ENCODE measurements at places on chromosomes 7 and 10.

- no peak for DNase-seq
Observed at GRCh38 chr10:718143-718700, 28.8 kb upstream of the DIP2C start.

DNA sequence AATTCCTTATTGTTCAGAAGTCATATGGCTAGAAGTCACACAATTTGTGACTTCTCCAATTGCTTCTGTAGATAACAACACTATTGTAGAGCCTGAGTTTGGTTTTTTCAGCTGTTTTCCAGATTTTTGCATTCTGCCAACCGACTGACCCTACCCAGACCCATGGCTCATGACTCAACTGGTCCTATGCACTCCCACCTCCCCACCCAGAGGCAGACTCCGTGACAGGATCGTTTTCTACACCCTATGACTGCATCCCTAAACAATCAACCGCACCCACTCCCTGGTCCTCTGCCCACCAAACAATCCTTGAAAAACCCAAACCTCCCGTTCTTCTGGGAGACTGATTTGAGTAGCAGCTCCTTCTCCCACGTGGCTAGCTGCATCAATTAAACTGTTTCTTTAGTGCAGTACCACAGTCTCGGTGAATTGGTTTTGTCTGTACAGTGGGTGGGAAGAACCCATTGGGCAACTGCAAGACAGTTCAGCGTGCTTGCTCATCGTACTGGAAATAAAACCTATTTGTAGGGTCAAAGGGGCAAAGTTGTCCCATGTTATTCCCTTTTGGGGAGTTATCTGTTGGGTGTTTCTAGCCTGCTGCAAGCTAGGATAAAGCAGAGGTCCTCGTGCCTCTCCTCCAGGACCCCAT, 150.3 kb upstream of the FAM20C start:
- peak; percentile 24 for DNase-seq

DNA sequence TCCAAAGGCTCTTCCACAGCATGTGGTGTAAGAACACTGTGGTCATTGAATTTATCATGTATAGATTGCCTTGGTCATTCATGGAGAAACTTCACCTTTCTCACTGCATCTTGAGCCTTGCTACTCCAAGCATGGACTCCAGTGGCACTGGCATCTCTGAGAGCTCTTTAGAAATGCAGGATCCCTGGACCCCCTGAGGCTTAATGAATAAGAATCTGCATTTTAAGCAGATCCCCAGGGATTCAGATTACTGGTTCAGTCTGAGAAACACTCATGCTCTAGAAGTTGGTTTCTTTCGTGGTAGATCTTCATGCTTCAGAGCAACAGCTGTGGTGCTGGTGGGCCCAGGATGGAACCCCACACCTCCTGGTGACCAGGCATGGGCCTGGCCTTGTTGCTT, 63.2 kb downstream of the CFAP58 start:
- no peak for DNase-seq

DNA sequence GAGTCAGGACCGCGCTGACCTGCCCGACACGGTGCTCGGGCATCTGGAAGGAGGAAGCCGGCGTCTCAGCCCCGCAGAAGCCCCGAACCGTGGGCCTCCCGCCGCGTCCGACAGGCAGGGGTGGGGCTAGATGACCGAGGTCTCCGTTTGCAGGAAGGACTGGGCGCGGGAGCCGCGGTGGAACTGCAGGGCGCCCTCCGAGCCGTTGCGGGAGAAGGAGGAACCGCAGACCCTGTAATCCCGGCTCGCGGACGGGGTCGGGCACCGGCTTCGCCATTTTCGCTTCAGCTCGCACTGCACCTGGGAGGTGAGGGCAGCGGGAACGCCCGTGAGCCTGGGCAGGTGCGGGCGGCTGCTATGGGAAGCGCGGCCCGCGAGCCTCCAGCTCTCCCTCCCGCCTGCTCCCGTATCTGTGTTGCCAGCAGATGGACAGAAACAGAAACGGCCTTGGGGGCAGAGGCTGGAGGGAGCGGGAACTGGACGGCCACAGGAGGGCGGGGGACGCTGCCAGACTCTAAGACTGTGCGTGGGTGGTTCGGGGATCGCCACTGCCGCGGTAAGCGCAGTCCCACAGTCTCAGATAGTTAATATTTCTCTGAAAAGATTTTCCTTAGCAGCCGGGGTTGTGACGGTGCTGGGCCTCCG, 114.1 kb downstream of the VIPR2 start:
- peak; percentile 15 for DNase-seq

GRCh38 chr10:62243647-62243997, 25.0 kb downstream of the RTKN2 start:
- DNase-seq = no peak

DNA sequence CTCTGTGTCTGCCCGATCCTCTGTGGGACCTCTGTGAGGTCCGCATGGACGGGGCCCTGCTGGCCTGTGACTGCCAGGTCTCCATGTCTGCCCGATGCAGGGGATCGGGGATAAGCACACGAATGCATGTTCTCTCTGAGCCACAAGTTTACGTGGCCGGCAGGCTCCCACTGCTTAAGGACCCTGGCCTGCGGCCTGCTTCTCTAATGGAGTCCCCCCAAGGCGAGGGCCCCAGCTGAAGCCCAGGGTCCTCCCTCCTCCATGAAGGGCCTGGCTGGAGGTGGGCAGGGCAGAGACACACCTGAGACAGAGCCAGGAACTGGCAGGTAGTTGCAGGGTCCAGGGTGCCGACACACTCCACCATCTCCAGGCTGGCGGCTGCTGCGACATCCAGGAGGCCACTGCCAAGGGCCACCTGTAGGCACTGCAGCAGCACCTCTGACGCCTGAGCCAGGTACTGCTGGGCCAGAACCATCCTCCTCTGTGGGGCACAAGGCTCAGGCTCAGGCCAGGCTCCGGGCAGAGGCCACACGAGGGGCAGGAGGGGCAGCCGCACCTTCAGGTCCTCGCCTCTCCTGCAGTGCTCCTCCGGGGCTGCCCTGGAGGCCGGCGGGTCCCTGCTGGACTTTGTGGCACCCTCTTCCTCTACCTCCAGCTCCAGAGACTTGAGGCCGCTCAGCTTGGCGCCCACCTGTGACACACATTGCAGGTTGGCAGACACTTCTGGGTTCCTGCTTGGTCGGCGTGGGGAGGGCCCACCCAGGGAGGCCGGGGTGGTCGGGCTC, 60.9 kb upstream of the NKX6-2 start:
- DNase-seq = no peak

DNA sequence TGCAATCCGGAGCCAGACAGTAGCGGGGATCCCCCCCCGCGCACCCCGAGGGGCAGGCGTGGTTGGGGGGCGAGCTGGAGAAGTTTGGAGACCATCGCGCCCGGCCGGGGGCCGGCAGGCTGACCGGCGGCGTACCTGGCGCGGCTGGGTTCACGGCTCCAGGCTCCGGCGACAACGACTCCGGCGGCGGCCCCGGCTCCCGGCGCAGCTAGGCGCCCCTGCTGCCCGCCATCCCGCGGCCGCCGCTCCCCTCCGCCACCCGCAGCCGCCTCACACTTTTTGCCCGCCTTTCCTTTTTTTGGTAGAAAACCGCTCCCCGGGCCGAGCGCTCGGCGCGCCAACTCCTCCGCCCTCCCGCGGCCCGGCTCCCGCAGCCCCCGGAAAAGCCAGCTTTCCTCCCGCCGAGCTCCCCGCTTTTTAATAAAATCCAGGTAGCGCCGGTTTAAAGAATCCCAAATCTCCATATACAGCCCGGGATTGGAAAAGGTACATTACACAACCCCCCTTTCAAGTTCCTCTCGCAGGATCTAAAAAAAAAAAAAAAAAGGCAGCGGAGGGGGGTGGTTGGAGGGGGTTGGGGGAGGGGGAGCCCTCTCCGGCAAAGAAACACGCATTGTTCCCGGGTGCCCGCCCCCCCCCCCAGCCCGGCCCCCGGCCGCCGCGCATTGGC, at the start of gene TNRC18:
TSS of gene TNRC18 (minus strand) at position 529 of the 670 bp plus-strand sequence. CDS start 2,588 bp downstream, outside the sequence.
- DNase-seq = no peak

- no peak for DNase-seq
Observed at GRCh38 chr10:33363106-33363505, 28.6 kb upstream of the NRP1 start.

DNA sequence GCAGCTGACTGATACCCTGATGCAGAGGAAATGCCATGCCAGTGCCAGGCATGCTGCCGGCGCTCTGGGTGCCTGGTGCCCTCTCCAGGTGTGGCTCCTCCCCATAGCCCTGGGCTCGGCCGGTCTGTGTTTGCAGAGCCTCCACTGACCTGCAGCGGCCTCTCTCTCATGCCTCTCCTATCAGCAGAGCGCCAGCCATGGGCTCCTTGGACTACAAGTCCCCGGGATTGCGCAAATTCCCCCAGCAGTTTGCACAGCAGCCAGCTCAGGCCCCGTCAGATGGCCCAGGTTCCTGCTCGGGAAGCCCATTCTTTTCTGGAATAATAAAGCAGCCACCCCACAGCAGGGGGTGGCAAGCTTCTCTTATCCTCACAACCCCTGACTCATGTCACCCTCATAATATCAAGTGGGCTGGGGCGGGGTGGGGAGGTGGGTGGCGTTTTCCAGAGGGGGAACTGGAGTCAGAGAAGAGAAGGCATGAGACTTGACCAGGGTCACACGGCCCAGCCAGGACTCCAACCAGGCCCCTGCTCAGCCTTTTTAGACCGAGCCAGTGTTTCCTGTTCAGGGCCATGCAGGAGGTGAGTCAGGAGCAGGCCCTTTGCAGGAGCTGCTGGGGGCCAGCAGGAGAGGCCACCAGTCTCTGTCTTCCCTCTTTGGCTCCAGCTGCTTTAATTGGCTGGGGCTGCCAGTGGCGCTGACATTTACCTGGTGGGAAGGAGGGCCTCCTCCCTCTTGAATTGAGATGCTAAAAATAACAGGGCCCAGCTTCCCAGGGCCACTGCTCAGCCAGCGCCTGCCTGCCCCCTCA, 58.6 kb downstream of the ZMIZ1 start:
- peak; percentile 87 for DNase-seq

DNA sequence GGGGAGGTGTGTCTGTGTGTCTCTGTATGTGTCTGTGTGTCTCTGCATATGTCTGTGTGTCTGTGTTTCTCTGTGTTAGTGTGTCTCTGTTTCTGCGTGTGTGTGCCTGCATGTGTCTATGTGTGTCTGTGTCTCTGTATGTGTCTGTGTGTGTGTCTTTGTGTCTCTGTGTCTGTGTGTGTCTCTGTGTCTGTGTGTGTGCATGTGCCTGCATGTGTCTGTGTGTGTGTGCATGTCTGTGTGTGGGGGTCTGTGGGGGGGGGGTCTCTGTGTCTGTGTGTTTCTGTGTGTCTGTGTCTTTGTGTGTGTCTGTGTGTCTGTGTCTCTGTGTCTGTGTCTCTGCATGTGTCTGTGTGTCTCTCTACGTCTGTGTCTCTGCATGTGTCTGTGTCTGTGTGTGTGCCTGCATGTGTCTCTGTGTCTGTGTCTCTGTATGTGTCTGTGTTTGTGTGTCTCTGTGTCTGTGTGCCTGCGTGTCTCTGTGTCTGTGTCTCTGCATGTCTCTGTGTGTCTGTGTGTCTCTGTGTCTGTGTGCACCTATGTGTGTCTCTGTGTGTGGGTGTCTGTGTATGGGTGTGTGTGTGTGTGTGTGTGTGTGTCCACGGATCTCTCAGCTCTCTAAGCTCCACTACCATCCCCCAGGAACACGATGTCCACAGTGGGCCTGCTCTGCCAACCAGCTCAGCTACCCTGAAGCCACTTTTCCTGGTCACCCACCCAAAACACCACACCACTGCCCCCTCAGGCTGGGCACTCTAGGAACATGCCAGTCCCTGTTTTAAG, 41.7 kb downstream of the RASGEF1A start:
- no peak for DNase-seq

DNA sequence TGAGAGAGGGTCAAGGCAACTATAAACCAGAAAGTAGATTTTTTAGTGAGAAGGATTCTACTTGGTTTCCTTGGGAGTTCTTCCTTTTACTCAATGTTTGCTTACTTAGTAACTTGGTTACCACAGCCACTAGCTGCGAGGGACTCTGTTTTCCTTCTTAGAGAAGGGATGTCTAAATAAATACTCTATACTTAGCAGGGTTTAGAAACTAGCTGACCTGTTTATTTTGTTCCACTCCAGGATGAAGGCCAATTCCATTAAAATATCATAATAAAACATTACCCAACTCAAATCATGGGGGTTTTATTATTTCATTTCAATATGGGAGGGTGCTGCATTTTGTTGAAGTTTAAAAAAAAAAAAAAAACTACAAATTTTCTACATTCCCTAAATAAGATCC, 87.3 kb downstream of the PPP1R3A start:
- DNase-seq = no peak

DNA sequence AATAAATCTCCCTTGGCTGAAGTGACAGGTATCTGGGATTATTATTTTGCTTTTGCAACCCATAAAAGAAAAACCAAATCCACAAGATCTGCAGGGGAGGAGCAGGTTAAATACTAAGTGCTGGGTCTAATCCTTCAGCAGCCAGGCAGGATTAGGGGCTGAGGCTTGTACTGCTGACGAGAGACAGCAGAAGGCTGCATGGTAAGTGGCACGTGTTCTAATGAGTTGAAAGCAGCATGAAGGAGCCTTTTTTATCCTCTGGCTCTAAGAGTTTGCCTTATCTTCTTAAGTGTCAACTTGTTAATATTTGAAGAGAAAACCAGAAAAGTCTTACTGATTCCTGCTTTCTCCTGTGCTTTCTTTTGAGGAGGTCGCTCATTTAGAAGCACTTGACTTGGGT, 50.0 kb downstream of the LYZL2 start:
- no peak for DNase-seq

DNA sequence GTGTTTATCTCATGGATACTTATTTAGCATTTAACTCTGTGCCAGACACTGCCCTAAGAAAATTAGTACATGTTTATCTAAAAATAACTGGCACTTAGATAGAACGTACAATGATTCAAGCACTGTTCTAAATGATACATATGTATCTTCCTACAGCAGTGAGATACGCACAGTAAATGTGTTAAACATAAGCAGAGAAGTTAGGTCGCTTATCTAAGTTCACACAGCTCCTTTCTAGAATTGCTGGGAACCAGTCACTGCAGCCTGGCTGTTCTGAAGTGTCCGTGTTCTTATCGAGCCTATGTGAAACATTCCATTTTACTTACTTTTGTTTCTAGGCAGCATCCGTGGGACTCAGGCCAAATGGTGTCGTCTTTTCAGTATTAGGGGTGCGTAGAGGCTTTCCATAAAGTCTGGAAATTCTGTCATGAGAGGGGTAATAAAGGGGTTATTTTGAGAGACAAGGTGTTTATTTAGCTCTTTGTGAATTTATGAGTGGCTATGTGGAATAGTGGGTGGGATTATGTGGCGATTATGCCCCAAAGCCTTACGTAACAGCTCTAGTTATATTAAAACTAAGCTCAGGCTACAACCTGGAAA, 186.9 kb downstream of the SND1 start:
- peak; percentile 35 for DNase-seq

DNA sequence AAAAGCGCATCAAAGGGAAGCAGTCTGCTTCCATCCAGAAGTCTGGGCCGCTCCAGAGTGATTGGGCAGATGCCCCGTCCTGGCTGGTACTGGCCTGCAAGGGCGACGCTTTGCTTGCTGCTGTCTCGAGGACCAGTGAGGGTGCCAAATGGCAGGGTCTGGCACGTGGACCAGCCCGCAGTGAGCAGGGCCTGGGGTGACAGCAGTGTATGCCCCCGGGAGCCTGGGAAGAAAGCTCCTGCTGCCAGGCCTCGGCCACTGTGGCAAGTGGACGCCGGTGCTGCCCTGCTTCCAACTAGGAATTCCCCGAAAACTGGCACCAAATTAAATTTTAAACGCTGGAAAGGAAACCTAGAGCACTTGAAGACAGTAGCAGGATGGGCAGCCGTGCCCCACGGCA, 357.0 kb upstream of the MKI67 start:
- DNase-seq = no peak

GRCh38 chr10:64502936-64503335, 981.7 kb downstream of the REEP3 start:
- no peak for DNase-seq

Data from fibroblast of mammary gland (primary cell).